ENCODE measurements at places on chromosomes 1 and 21.

DNA sequence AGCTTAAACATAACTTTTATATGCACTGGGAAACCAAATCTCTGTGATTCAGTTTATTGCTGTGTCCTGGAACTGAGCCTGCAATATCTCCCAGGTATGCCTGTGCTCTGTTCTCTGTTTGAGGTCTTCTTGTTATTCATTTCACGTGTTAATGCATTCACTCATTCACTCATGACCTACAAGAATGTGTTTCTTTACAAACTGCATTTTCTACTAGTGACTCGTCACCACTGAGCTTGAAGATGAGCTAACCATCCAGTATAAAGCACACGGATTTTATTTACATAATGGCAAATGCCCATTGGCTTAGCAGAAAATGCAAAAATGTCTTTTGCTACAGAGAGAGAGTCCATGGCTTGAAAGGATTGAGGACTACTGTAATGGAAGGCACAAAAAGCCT, 75.0 kb upstream of the DUSP10 start:
- no peak for DNase-seq

DNA sequence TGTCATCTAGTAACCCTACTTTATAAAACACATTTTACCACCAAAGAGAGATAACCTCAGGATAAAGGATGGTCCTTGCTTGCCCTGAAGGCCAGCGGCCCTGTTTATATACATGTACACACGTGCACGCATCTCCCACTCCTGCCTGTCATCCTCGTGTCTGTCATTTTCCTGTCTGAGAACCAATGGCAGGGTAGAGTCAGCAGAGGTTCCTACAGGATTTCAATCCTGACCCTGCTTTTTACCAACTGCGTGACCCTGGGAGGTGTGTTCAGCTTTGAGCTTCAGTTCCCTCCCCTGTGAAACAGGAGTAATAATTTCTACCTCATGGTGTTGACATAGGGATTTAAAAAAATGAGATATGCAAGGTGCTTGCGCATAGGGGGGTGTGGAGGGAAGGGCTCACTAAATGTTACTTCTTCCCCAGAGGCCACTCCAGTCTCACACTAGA, 12.3 kb upstream of the RASSF5 start:
- DNase-seq: no peak

GRCh38 chr1:246373828-246374569, 133.1 kb downstream of the SMYD3 start:
- DNase-seq: no peak

DNA sequence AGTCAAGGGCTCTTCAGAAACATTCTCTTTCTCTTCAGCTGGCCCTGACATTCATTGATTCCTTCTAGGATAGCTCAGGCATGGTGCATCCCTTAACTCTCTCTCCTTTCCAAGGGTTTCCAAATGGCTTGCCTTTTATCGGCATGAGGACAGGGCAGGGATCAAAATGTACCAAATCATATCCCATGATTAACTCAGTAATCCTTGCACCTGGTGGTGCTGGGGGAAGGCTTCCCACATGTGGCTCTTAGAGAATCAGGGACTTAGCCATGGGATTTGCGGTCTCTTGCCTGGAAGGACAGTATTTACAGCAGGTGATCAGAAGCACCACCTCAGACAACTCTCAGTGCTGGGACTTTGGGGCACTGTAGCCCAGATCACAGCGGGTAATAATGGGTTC, 46.2 kb upstream of the EDEM3 start:
- DNase-seq: no peak

- no peak for DNase-seq
Measured at GRCh38 chr1:227899141-227899819, 48.5 kb downstream of the WNT9A start.

DNA sequence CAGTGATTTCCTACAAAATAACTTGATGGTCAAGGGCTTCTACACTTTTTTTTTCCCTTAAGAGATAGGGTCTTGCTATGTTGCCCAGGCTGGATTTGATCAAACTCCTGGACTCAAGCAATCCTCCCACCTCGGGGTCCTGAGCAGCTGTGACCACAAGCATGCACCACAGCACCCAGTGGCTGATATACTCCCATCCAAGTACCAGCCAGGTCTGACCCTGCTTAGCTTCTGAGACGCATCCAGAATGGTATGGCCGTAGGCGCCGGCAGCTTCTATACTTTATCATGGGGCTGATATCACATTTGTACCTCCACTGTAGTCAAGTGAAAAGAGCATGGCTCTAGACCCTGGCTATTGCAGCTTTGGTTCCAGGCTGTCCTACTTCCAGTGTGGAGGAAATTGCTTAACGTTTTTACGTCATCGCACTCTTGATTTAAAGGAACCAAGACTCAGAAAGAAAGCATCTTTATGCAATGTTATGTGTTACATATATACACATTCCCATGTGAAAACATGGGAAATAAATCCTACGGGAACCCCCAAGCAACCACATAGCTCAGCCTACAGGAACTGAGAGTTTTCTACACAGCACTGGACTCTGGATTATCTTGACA, 39.5 kb downstream of the PDPN start:
- no peak for DNase-seq

DNA sequence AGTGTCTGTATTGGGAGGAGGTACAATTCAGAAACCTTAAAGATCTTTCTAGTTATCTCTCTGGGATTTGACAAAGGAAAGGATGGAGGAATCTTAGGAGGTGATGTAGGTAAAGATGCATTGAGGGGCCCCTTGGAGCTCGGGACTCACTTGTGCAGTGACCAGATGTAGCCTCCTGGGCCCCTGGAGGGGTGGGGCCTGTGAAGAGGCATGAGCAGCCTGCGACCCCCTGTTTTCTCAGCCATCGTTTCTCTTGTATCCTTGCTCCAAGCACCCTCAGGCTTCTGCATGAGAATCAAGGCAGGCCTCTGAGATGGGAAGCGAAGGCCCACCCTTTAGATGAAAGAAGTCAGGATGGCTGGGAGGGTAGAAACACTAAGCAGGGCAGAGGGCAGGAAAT, 39.6 kb downstream of the LGR6 start:
- no peak for DNase-seq

- no peak for DNase-seq
Measured at GRCh38 chr1:223228201-223228600, 85.2 kb upstream of the TLR5 start.

DNA sequence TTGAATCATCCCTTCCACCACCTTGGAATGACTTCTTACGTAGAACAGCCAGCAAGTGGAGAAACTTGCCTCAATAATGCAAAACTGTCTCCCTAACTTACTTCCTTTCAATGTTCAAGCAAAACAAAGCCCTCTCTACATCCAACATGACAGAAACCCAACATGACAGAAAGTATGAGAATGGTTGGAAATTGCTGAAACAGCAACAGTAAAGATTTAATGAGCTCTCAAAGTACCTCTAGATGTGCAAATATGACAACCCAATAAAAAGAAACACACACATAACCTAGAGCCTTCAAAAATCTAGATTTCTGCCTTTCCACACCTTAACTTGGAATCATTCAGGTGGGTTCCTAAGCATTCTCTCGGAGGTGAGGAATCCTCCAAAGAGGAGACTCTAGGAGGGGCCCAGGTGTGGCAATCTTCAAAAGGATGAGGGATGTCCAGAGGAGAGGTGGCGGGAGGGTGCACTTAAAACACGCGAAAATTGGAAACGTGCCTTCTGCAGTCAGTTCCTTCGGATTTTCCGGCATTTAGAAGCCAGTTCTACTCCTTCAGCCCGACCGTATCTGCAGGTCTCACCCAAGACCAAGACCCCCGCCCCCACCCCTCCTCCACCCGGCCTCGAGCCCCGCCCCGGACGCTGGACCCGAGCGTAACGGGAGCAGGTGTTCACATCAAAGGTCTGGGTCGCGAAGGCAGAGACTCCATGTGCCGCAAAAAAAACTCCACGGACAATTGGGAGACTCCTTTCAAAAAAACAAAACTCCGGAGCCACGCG, 996 bp upstream of the MGST3 start:
- peak; percentile 43 for DNase-seq

GRCh38 chr1:211580303-211580687, 1.3 kb upstream of the SLC30A1 start:
- DNase-seq: no peak

DNA sequence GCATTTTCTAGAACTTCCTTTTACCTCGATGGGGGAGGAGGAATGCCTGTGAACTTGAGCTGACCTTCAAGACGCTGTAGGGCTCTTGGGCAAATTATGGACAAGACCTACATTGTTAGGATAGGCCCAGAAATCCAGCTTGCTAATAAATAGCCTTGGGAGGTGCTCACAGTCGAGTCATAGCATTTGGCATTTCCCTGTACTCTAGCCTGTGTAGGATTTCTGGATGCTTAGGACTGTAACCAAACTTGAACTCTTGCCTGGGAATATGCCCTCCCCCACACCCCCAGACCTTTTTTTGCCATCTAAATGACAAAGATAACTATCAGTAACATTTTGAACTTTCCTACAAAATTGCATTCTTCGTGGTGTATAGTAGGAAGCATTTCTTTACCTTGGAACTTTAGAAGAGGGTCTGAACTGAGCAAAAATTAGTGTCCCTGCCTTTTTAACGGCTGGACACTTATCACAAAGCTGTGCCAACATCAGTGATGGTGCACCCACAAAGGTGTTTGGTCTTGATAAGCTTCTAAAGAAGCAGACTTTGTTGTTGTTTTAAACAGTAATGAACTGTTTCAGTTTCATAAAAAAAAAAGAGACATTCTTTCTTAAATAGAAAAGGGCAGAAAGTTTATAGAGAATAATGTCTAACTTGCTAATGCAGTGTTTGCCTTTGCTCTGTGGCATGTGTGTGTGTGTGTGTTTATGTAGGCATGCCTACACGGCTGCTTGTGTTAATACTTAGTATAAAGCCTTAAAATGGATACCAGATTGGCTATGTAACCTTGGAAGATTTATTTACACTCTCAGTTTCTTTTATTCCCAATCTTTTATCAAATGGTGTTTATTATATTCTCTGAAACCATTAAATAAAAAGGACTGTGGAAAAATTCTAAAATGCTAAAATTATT, 88.2 kb downstream of the NFIA start:
- DNase-seq: no peak

DNA sequence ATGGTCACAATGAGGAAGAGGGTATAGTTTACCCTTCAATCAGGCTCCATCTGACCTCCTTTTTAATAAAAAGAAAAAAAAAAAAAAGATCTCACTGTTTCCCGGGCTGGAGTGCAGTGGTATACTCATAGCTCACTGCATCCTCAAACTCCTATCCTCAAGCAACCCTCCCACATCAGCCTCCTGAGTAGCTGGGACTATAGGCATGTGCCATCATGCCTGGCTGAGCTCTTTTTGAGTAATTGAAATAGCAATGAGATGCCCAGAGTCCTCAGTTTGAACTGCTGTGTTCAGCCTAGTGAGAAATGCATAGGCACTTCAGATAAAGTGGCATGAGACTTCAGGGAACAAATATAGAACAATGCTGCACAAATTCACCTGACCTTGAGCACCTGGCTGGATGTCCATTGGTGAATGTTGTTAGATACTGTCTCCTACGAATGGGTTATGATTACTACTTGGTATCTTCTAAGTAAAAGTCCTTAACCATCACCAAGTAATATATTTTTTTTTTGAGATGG, 67.6 kb downstream of the NR5A2 start:
- no peak for DNase-seq

GRCh38 chr1:219442611-219443061, 170.3 kb downstream of the ZC3H11B start:
- no peak for DNase-seq

DNA sequence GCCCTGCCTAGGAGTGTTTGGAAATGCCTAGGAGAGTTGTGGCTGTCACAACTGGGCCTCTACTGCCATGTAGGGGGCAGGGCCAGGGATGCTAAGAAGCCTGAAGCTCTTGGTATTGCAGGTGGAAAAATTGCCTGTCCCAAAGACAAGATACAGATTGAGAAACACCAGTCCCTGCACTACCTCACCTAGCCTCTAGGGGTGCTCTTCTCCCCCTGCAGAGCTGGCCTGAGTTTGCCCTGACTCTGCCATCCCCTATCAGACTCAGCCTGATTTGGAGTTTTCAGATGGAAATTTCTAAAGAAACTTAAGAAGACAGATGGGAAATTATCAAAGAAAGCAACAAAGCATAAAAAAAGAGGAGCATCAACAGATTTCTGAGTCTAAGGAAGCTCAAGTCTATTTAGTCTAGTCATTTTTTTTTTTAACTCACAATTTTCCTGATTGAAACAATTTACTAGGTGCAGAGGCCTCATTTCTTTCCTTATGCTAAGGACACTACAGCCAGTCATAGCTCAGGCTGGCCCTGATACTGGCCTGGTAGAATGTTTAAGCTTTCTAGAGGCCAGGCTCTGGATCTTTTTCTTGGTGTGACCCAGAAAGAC, 61.4 kb upstream of the LRRN2 start:
- peak; percentile 38 for DNase-seq

GRCh38 chr1:76027341-76027740, 47.2 kb upstream of the ST6GALNAC3 start:
- DNase-seq: no peak

- DNase-seq: no peak
Measured at GRCh38 chr21:20998886-20999285, 677 bp downstream of the NCAM2 start.

Data from progenitor cell of endocrine pancreas (in vitro differentiated cells).